ENCODE measurements at places on chromosomes 2 and 18.

DNA sequence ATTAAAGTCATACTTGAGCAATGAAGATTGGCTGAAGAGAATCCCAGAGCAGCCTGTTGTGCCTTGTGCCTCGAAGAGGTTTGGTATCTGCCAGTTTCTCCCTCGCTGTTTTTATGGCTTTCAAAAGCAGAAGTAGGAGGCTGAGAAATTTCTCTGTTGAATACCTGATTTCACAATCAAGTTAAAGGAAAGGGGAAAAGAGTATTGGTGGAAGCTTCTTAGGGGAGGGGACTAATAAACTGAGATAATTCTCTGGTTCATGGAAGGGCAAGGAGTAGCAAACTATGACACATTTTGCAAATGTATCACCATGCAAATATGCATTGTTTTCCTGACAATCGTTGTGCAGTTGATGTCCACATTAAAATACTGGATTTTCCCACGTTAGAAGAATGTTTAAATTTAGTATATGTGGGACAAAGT, at the start of gene IL1B:
IL1B (minus strand) TSS at position 85 of the 423 bp plus-strand sequence. CDS start 550 bp downstream, outside the sequence.
- DNase-seq, result no peak

DNA sequence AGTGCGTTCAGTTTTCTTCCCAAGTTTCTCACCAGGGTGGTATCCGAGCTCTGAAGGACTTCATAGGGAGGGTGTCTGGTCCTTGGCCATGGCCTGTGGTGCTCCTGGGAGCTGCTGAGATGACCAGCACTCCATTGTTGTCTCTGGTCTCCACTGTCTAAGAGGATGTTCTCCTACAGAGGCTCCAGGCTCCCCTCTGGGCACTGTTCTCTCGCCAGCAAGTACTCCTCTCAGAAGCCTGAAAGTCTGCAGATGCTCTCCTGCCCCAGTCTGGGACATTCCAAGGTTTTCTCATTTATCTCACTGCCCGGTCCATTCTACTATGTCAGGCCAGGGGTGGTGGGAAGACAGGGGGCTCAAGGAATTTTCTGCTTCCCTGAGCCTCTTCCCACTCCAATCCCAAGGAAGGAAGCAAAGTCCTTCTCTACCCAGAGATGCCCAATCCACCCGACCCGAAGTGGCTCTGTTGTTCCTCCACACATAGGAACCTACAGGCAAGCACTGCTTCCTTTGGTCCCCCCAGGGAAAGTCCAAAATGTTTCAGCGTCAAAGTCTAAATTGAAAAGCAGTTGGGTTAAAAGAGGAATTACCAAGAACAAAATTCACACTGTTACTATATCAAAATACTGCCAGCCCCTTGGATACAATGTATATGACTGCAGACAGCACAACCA, 110.5 kb downstream of the GYPC start:
- no peak for DNase-seq

GRCh38 chr18:26085056-26085455, 5.4 kb downstream of the SS18 start:
- no peak for DNase-seq

DNA sequence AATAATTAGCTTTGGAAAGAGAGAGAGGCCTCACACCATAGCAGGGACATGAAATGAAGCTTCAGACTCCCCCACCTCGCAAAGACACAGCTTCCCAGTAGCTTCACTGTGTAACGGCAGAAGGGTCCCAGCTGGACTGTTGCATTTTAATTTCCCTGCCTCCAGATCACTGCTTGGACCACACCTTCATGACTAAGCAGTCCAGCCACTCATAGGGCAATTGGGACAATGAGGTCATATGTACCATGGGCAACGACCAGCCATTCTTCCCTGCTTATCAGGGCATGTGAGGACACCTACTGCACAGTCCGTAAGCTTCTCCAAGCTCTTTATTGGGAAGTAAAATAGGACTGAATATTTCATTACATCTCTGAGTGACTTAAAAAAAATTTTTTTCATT, 183.0 kb downstream of the MREG start:
- DNase-seq, result no peak

GRCh38 chr18:55862693-55863390, 274.9 kb upstream of the TCF4 start:
- no peak for DNase-seq

DNA sequence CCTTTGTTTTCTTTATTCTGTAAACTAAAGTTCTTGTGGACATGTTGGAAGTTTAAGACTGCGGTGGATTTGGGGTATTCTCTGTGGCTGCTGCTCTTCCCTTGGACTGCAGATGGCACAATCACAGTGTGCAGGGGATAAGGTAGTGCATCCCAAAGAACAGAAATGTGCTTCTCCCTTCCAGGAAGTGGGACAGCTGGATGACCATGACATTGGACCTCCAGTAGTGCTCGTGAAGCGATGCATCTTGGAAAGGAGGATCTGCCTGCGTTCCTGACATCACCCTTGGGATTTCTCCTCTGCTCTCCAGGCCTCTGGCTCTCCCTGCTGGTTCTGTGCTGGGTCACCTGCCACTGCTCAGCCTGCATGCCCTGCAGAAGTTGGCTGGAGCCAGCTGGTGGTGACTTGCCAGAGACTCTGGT, 109.9 kb downstream of the SLC4A3 start:
- DNase-seq, result no peak

DNA sequence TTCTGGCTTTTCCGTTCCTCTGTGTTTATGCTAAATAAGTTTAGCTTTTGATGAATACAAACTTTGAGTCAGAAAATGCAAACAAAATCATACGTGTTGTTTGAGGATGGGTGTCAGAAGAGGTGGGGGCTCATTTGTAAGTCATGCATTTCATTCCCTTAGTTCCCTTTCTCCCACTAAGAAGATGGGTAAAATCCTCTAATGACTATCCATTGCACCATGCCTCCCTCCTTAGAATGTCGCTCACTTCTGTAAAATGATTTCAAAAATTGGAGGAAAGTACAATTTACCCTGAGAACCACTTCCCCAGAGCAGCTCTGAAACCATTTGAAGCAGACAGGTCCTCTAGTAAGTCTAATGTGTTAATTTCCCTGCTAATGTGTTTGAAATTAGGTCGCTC, 629.6 kb upstream of the VRK2 start:
- no peak for DNase-seq

DNA sequence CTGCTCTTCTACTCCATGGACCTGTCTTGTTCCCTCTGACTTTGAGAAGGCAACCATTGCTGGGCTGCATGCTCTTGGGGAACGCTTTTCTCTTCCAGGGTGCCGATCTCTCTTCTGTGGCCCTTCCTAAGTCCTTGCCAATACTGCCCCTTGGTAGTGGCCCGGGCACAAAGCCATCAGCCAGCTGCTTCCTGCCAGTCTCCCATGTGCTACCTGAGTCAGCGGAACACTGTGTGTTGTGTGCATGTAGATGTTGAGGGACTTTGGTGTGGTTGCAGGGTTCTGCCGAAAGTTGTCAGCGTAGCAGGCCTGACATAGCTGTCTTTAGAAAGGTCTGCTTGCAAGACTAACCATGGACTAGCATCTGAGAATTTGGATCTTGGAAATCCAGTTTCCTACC, 35.4 kb downstream of the MGAT5 start:
- DNase-seq, result peak; percentile 57

- DNase-seq, result no peak
Observed at GRCh38 chr2:98216616-98217015, 129.6 kb upstream of the CNGA3 start.

DNA sequence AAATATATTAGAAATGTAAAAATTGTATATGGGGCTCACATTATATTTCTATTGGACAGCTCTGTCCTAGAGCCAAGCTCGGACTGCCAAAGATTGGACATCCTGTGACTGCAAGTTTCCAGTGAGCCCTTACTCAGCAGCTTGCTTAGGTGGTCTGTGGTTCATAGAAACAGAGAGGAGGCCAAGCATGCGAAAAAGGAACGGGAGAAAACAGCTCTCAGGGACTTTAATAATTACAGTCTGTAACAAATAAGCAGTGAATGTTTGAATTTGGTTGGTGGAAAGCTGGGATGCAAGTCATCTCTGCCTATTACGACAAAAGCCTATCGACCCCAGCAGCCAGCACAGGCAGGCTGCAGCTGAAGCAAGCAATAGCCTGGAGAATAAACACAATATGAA, 35.6 kb downstream of the WIPF1 start:
- no peak for DNase-seq

- DNase-seq, result no peak
Observed at GRCh38 chr2:205654878-205655605, 27.3 kb upstream of the NRP2 start.

GRCh38 chr18:59915606-59916005, 15.8 kb downstream of the PMAIP1 start:
- DNase-seq, result no peak

GRCh38 chr2:102396012-102396411, 26.9 kb upstream of the IL18RAP start:
- DNase-seq, result no peak

DNA sequence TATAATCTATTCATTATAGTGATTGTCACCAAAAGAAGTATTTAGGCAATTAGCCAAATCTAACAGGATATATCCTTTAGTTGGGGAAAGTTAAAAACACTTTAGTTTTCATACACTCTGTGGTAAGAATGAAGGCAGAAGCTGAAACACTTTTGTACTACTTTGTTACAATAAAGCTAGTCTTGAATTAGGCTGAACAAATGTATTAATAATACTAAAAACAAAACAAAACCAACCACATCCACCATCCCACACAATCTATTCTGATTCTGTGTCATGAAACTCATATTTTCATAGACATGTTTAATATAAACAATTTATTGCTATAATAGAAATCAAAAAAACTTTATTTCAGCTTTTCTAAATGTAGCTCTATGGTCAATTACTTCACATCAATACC, 508.8 kb downstream of the ZEB2 start:
- no peak for DNase-seq

DNA sequence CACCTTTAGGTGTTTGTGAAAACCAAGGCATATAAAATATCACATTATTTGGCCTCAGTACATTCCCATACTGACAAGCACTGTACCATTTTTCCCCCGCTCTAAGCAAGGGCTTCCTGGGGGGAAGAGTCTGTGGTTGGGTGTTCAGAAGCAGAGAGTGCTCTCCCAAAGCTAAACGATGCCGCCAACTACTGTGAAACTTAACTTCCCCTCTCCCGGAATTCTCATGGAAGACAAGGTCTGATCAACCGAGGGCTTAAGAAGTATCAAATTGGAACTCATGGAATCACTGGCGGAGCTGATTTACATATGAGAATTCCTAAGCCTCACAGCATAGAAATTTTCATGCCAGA, 433 bp upstream of the MFF start:
- DNase-seq, result peak; percentile 23

- no peak for DNase-seq
Observed at GRCh38 chr2:103667335-103667884, 905.6 kb downstream of the TMEM182 start.

DNA sequence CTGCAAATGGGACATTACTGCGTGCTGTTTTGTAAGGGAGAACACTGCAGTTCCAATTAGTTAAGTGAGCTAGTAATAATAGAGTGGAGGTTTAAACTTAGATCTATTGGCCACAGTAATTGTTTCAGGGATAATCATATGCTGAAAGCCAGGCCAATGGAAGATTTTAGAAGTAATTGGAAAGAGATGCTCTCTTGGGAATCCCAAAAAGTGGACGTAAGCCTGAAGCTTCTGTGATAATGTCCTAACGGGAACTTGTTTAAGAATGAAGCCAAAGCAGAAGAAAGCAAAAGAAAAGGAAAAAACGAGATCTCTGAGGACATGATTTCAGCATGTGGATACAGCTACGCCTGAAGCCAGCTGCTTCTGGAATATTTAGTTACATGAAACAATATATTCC, 594.6 kb downstream of the SLC4A3 start:
- no peak for DNase-seq

GRCh38 chr2:30686000-30686399, 121.2 kb downstream of the CAPN13 start:
- peak; percentile 20 for DNase-seq

DNA sequence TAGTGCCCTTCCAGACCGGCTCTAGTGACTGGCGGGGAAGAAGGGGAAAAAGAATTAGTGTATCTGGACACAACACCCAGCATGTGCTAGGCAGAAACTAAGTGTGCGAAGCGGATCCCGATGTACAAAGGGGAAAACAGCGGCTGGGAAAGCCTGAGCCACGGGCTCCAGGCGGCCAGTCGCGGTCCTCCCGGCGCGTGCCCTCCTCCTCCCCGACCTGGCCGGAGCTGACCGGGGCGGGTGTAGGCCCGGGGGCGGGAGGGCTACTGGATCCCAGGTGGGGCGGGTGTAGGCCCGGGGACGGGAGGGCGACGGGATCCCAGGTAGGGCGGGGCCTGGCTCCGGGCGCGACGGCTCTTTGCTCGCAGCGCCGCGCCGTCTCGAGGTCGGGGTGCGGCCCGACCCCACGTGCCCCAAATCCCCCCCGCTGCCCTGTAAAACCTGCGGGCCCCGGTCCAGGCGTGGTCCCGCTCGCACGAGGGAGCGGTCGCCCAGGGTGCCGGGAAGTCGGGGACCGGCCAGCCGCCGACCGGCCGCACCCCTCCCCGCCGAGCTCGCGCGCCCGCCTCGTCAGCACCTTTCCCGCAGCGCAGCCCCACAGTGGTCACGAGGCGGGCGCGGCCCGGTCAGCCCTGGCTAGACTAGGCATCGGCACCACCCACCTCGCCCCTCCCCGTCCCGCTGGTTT, 48.8 kb downstream of the C2orf42 start:
- no peak for DNase-seq

- no peak for DNase-seq
Observed at GRCh38 chr18:32445846-32446245, 24.8 kb downstream of the GAREM1 start.

GRCh38 chr2:101736861-101737291, 39.4 kb downstream of the MAP4K4 start:
- no peak for DNase-seq

All from activated naive CD4-positive, alpha-beta T cell treated with anti-CD3 and anti-CD28 coated beads, Interleukin-2, amount 10 ng/mL, durations not matched to agents 7 days and 5 days (primary cell).